ENCODE measurements at places on chromosomes 5 and 9.

- peak; percentile 20 for DNase-seq
Measured at GRCh38 chr9:108053555-108054061, 564.0 kb upstream of the KLF4 start.

DNA sequence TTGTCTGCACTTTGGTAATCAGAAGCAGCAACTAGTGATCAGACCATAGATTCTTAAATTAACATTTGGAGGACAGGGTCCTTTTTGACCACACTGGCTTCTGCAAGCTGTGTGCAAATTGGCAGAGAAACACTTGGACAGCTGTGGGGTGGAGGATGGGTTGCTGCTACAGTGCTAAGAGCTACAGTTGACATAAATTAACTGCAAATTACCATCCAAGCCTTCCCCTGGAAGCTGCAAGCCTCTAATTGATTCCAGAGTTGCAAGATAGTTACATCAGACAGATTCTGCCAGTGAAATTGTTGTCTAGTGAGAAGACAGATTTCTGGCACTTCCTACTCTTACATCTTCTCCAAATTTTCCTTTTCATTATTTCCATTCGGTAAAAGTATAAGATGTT, 517.7 kb downstream of the DIRAS2 start:
- DNase-seq = no peak

GRCh38 chr5:127754259-127754658, 51.1 kb downstream of the CCDC192 start:
- DNase-seq = no peak

DNA sequence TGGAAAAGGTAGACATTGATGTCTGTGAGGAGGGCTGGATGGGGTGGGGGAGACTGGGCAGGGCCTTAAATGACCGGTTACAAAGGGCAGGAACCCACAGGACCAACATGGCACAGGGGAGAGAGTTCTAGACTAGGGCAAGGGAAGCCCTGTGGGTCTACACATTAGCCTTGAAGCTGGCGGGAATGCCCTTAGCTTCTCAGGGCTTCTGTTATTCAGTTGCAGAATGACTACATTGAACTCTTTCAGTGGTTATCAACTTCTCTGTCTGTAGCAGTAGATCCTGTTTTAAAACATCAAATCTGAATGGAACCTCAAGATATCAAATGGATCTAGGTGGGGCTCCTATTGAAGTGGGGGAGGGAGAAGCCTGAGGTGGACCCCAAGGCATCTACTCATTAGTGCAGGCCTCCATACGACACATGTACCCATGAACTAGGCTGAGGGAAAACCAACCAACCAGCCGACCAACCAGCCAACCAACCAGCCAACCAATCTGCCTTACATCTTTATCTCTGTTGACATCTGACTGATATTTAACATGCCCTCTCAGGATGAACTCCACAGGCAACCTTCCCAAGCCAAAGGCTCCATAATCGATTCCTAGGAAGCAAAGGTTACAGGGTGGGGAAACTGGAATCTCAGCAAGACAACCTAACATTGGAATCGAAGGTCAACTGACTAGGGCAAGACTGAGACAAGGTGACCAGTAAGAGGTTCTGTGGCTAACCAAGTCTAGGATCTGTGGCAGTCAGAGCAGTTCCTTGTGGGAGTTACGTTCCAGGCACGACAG, 48.3 kb downstream of the DAP start:
- DNase-seq = no peak

GRCh38 chr5:133287500-133287899, 235.7 kb downstream of the HSPA4 start:
- no peak for DNase-seq

- DNase-seq = no peak
Measured at GRCh38 chr5:38297830-38298608, 39.7 kb downstream of the EGFLAM start.

- DNase-seq = no peak
Measured at GRCh38 chr5:169808118-169808581, 171.1 kb downstream of the DOCK2 start.

GRCh38 chr9:137156567-137157375, 13.1 kb downstream of the LRRC26 start:
- no peak for DNase-seq

- no peak for DNase-seq
Measured at GRCh38 chr9:124343533-124344290, 71.5 kb downstream of the PSMB7 start.

DNA sequence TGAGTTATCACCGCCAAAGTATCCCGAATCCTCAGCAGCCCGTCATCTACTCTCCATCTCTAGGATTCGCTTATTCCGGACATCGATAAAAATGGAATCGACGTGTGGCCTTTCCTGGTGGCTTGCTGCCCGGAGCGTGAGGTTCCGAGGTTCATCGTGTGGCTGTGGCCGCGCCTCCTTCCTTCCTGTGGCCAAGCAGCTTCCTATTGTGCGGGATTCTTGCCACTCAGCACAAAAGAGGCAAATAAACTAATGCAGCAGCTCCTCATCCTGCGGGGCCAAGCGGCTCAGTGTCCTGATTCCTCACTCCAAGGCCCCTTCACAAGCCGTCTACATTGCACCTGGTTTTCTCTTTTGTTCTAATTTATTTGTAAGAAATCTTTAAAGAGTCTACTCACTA, 800.9 kb downstream of the CDH9 start:
- no peak for DNase-seq

Measured in NCI-H2029 treated with DMSO at 0.1 percent for 48 hours (cell line).